ENCODE measurements at places on chromosomes 7 and 10.

DNA sequence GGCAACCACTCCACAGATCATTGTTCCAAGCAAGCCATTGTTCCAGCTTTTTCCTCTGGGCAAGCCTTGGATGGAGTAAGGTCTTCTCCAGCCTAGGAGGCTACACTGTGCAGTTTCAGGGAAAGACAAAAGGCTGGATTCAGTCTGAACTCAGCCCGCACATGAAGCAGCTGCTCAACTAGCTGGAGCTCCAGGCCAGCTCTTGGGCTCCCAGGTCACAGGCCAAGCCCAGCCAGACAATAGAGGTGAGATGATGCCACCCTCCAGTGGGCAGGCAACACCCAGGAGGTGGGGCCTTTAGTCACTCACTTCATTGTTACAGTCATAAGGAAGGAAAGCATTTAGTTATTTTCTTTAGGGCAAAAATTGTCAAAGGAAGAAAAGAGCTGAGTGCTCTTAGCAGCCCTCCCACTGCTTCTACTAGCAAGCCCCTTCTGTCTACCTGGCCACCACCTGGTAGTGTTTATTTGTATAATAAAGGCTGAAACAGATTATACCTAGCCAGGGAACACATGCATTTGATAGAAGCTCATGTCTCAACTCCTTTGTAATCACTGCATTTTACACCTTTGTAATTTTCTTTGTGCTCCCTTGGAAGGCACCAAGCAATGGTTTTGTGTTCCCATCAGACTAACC, 253.4 kb downstream of the WDR11 start:
- no peak for DNase-seq

DNA sequence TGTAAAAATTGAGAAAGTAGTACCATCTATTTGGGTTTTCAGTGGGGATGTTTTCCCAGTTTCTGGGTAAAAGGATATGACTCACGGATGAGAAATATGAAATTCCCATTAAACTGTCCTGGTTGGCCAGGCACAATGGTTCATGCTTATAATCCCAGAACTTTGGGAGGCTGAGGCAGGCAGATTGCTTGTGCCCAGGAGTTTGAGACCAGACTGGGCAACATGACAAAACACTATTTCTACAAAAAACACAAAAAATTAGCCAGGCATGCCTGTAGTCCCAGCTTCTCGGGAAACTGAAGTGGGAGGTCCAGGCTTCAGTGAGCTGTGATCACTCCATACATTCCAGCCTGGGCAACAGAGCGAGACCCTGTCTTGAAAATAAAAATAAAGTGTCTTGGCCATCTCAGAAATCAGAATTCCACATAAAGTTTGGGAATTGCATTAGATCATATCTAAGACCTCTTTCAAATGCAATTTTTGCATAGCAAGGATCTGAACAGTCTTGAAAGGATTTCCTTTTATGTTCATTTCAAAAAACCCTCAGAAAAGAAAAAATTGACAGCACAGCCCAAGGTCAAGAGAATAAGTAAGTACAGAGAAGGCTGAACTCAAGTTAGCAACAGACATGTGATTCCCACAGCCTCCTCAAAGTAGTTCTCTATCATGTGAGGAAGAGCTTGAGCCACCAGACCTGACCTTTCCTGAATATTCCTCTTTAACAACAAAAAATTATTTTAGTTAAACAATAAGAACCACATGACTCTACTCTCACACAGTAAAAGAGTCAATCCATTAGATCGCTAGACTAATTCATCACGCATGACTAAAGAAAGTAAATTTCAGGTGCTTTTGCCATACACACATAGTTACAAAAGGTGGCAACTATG, 141.5 kb upstream of the CAV2 start:
- no peak for DNase-seq

GRCh38 chr10:45325116-45325515, 9.7 kb upstream of the OR13A1 start:
- DNase-seq, result no peak

DNA sequence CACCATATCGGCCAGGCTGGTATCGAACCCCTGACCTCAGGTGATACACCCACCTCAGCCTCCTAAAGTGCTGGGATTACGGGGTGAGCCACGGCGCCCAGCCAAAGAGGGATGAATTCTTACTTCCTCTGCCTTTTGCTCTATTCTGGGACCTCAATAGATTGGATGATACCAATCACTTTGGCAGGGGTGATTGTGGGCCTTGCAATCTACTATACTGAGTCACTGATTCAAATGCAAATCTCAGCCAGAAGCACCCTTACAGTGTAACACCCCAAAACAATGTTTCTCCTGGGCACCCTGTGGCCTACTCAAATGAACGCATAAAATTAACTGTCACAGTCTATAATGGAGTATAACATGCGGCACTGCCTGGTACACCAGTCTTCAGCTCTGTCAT, 596.7 kb upstream of the LRRTM3 start:
- DNase-seq, result no peak

DNA sequence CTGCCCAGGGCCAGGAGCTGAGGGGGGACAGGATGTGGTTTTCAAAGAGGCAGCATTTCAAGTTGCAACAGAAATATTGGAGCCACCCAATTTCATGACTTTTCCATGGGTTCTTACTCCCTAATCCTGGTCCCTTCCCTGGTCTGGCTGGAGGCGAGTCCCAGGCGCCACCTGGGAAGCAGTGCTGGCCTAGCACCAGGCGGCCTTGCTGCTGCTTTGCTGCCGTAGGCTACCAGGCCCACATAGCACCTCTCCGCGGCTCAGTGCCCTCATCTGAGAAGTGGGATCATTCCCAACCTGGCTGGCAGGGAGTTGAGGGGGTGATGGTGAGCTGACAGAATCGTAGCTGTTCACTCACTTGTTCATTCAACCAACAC, 33.7 kb downstream of the ZMIZ1 start:
- DNase-seq, result no peak

GRCh38 chr7:41886262-41886900, 183.5 kb upstream of the INHBA start:
- no peak for DNase-seq

DNA sequence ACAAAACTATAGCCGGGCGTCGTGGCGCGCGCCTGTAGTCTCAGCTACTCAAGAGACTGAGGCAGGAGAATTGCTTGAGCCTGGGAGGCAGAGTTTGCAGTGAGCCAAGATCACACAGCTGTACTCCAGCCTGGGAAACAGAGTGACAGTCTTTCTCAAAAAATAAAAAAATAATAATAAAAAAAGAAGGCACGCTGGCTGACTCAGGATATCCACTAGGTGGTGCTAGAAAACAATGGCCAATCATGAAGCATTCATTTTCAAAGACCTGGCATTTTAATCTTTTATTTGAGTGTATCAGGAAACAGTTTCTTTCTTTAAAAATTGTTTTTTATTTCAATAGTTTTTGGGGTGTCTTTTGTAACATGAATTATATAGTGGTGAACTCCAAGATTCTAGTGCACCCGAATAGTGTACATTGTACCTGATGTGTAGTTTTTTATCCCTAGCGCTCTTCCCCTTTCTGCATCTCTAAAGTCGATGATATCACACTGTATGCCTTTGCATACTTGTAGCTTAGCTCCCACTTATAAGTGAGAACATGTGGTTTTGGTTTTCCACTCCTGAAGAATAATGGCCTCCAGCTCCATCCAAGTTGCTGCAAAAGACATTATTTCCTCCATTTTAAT, 88.6 kb downstream of the LYZL1 start:
- DNase-seq, result no peak

GRCh38 chr10:108689891-108690290, 1233.4 kb downstream of the XPNPEP1 start:
- DNase-seq, result no peak

DNA sequence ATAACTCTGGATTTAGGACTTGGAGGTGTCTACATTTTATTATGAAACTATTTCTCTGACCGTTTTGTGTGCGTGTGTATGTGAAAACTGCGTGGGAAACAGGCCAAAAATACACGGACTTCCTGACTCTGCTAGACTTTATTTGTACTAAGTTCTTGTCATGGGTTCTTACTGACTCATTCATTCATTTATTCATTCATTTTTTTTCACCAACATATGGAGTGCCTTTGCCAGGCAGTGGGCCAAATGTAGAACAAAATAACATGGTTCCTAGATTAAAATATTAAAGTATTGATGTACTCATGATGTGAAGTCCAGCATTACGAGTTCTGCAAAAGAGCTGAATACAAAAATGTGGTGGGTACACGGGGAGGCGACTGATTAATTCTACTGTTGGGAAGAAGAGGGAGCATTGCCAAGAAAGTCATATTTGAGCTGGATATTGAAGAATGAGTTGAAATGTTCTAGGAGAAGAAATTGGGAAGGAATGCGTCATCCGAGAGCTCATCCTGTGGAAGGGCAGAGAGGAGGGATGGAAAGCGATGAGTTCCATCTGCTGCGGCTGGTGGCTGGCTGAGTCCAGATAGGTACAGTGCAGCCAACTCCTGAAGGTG, 24.6 kb downstream of the CACNB2 start:
- DNase-seq, result no peak

- no peak for DNase-seq
These were observed 194.7 kb downstream of the SNX13 start for GRCh38 chr7:17745610-17746009.

GRCh38 chr10:8487346-8487745, 432.9 kb downstream of the GATA3 start:
- DNase-seq, result no peak

GRCh38 chr10:97632949-97633884, at the start of gene MORN4:
Gene MORN4 (minus strand): TSS chr10:97633500. CDS start chr10:97619653, 13,847 bp downstream.
- peak; percentile 75 for DNase-seq

- no peak for DNase-seq
These were observed 165.3 kb downstream of the CELF2 start for GRCh38 chr10:11183015-11183414.

GRCh38 chr7:290554-291372, 793 bp downstream of the FOXL3 start:
- DNase-seq, result no peak

- no peak for DNase-seq
These were observed 146.5 kb downstream of the PHF14 start for GRCh38 chr7:11120068-11120664.

DNA sequence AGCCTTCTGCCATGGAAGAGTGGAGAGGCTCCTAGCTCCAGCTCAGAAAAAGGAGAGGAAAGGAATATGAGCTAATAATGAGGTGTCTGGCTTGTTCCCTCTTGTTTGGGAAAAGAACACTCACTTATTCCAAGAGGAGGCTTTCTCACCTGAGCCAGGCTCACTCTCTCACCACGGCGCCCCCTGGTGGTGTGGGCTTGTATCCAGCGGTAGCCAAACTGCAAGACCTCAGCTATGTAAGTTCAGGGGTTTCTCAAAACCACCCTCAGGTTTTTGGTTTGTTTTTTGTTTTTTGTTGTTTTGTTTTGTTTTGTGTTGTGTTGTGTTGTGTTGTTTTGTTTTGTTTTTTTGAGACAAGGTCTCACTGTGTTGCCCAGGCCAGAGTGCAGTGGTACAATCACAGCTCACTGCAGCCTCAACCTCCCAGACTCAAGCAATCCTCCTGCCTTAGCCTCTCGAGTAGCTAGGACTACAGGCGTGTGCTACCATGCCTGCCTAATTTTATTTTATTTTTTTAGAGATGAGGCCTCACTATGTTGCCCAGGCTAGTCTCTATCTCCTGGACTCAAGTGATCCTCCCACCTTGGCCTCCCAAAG, 124.0 kb downstream of the TMEM130 start:
- peak; percentile 64 for DNase-seq

DNA sequence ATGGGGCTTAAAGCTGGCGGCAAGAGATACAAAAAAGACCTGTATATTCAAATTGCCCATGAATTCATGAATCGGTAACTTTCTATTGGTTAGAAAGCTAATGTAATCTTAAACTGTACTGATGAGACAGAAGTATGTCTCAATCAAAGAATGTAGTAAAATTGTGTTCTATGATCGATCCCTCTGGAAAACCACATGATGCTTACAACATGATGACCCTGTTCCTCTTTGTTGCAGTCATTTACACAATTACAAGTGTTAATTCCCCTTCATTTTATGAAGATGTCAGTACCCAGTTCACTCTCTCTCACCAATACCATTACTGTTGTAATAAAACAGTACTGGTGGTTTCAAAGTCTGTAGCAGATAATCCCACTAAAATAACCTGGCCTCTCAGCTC, 10.1 kb downstream of the KIF5B start:
- DNase-seq, result no peak

DNA sequence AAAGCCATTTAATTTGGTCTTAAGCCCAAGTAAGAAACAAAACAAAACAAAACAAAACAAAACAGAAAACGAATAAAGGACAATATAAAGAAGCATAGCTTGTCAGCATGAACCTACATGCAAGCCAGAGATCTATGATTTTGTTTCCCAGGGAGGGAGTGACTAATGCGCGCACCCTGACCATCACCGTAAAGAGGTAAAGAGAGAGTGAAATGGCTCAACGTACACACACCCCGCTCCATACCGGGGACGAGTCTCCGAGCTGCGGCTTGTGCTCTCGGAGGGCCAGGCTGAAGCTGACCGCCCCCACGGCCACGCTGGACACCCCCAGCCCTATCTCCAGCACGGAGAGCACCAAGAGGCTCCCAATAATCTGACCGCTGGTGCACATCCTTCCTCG, 1.1 kb downstream of the TMEM196 start:
- no peak for DNase-seq

DNA sequence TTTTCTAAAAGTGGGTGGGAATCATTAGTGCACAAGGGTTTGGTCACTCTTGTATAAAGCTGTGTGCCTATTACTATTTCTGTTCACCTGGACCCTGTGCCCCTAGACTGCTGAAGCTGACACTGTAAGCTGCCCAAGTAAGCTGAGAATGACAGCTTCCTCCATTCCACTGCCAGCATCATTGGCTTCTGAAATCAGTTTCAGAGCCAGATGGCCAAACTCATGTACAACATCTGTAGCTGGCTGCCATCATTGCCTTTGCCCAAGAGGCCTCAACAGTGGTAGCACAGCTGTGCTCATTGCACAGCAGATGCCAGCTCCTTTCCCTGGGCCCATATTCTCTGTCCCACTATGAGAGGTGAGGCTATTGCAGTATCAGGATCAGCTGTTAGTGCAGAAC, 165.7 kb downstream of the CPEB3 start:
- DNase-seq, result no peak

GRCh38 chr10:16811765-16812164, 5.5 kb downstream of the RSU1 start:
- DNase-seq, result no peak

- no peak for DNase-seq
These were observed 71.4 kb downstream of the GTF2IRD1 start for GRCh38 chr7:74525140-74525539.

- DNase-seq, result no peak
These were observed 42.7 kb downstream of the LAMB1 start for GRCh38 chr7:107960272-107960671.

GRCh38 chr7:95199779-95200558, 124.4 kb downstream of the PON1 start:
- DNase-seq, result no peak

DNA sequence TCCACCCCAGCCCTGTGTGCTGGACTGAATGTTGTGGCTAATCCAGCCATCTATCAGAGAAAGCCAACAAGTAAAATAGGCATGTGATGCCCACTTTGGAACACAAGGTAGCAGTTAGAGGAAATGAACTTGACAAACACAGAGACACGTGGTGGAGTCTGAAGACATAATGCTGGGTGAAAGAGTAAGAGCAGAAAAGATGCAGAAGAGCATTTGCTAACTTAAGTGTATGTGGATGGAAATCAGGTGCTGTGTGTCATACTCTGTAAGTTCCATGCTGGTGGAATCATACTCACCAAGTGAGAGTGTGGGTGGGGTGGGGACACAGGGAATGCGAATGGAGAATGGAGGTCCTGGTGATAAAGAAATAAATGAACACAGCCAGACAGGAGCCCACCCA, 22.8 kb downstream of the WDFY4 start:
- DNase-seq, result no peak
